Ascending aorta (tissue), 2 donors: ENCODE measurements at places on chromosomes 13 and 19. TPM values are rescaled to one million over a fixed set of nuclear protein-coding genes. Genes with fewer than 3 reads are reported as not detected.
A peak's percentile ranks its signal among the peaks of the same experiment; 100 is the strongest.

The LILRA1 gene
- not detected for total RNA-seq

The METTL21C gene
- not detected for total RNA-seq

The FAM216B gene
- total RNA-seq: not detected

The SAFB2 gene
- total RNA-seq: 10.7 TPM

The SLC25A41 gene
- not detected for total RNA-seq

The GFY gene
- not detected for total RNA-seq

The POU2F2 gene
- total RNA-seq: not detected

The FAM83E gene
- total RNA-seq: not detected

The ZNF724 gene
- not detected for total RNA-seq

The KLK4 gene
- not detected for total RNA-seq

The DHRS12 gene
- 7.9 TPM for total RNA-seq

GRCh38 chr13:101711307-101712025 lies 259.0 kb downstream of the ITGBL1 start:
- no peak overlapping the region for H3K27ac ChIP-seq
- H3K4me1 ChIP-seq: no peaks in the 10 kb centered on the region
- H3K27me3 ChIP-seq: no peaks in the 10 kb centered on the region
- H3K36me3 ChIP-seq: peaks cover 24% of the 10 kb centered on the region
- no peak for DNase-seq

GRCh38 chr13:99642006-99642405 lies 140.7 kb downstream of the TM9SF2 start:
- H3K36me3 ChIP-seq: no peaks in the 10 kb centered on the region
- no peak overlapping the region for H3K27ac ChIP-seq
- H3K27me3 ChIP-seq: no peaks in the 10 kb centered on the region

- no peak overlapping the region for H3K4me3 ChIP-seq
- no peaks in the 10 kb centered on the region for H3K4me1 ChIP-seq
- no peaks in the 10 kb centered on the region for H3K27me3 ChIP-seq
- DNase-seq: no peak
- no peaks in the 10 kb centered on the region for H3K36me3 ChIP-seq
These were observed 136.1 kb downstream of the KCTD12 start for GRCh38 chr13:76750126-76750525.

- H3K4me1 ChIP-seq: peaks cover 2% of the 10 kb centered on the region
- no peaks in the 10 kb centered on the region for H3K27me3 ChIP-seq
- H3K4me3 ChIP-seq: no peak overlapping the region
- DNase-seq: no peak
- no peaks in the 10 kb centered on the region for H3K36me3 ChIP-seq
These were observed 7.8 kb upstream of the HIF3A start for GRCh38 chr19:46288896-46289588.

DNA sequence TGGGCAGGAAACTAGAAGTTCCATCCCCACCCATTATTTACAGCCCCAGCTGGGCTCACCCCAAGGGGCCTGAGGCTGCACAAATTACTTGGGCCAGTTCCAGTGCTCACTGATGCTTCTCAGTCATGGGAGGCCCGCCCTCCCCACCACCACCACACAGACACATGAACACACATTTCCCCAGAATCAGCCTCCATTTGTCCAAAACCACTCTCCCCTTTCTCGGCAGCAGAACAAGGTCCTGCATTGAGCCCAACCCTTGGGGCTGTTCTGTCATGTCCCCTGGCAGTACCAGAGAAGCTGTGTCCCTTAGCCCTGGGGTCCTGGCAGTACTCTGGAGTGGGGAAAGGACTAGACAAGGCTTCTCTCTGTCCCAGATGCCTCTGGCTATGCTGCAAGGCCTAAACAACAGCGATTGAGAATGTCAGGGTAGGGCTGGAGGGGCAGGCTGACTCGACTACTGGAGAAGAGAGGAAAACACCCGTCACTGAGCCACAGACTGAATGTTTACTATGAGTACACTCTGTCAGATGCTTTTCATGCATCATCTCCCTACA lies 21.8 kb downstream of the SAMD4B start:
- peaks cover 69% of the 10 kb centered on the region for H3K36me3 ChIP-seq
- no peak overlapping the region for H3K4me3 ChIP-seq
- H3K27me3 ChIP-seq: no peaks in the 10 kb centered on the region
- peak overlapping the region; percentile 30 for H3K27ac ChIP-seq
- DNase-seq: no peak

DNA sequence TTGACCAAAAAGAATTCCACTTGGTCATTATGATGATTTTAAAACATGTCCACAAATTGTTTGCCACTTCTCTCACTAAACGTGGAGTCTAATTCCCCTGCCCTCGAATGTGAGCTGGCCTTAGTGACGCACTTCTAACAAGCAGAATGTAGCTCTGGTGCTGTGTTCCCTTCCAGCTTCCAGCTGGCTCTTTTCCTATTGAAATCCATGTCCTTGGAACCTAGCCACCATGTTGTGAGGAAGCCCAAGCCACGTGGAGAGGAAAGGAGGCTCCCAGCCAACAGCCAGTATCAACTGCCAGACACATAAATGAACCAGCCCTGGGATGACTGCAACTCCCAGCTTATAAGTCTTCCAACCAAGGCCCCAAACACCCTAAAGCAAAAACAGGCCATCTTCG lies 23.6 kb upstream of the CEBPA start:
- DNase-seq: no peak
- H3K27me3 ChIP-seq: no peaks in the 10 kb centered on the region
- H3K4me1 ChIP-seq: no peaks in the 10 kb centered on the region
- no peak overlapping the region for H3K4me3 ChIP-seq
- no peaks in the 10 kb centered on the region for H3K36me3 ChIP-seq

GRCh38 chr13:79866436-79866835 lies 385.5 kb downstream of the NDFIP2 start:
- H3K27ac ChIP-seq: no peak overlapping the region
- H3K4me1 ChIP-seq: no peaks in the 10 kb centered on the region
- H3K36me3 ChIP-seq: no peaks in the 10 kb centered on the region
- DNase-seq: no peak

DNA sequence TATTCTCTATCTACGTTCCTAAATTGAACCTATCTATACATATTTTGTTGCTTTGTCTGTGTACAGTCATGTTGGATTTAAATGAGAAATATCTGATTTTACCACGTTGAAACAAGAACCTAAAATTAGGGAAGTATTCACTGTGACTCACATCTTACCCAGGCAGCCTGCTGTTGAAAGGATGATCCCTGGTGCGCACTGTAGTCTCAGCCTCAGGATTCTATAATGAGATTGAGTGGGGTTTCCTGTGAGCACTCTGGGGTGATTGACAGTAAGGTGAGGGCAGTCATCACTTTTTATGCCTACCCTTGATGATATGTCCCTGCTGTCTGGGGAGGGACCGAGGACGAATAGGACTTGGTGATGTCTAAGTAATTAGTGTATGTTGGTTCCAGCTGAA lies 35.4 kb downstream of the PCCA start:
- no peaks in the 10 kb centered on the region for H3K27me3 ChIP-seq
- no peak for DNase-seq
- no peaks in the 10 kb centered on the region for H3K4me1 ChIP-seq
- H3K36me3 ChIP-seq: peaks cover 18% of the 10 kb centered on the region
- H3K27ac ChIP-seq: no peak overlapping the region
- no peak overlapping the region for H3K4me3 ChIP-seq

DNA sequence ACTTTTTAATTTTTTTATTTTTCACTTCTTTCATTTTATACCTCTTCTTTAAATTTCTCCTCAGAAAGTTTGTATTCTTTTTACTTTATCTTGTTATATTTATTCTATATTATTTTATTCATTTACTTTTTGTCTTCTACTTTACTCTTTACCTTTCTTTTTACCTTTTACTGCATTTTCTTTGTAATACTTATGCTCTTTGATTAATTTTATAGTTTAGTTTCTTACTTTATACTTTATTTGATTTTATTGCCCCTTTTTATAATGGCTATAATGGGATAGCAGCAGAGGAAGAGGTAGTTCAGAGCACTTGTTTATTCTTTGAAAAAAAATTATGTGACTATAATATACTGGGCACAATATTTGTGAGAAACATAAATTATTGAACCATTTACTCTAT lies 542.6 kb upstream of the SPRY2 start:
- H3K4me1 ChIP-seq: no peaks in the 10 kb centered on the region
- no peak overlapping the region for H3K27ac ChIP-seq
- no peak for DNase-seq
- no peak overlapping the region for H3K4me3 ChIP-seq
- H3K36me3 ChIP-seq: no peaks in the 10 kb centered on the region

- H3K27ac ChIP-seq: no peak overlapping the region
- H3K4me3 ChIP-seq: peak overlapping the region; percentile 95
- H3K27me3 ChIP-seq: no peaks in the 10 kb centered on the region
These were observed 621 bp upstream of the TGDS start for GRCh38 chr13:94596575-94596971.

- no peak overlapping the region for H3K27ac ChIP-seq
- no peak for DNase-seq
- H3K36me3 ChIP-seq: no peaks in the 10 kb centered on the region
- peaks cover 12% of the 10 kb centered on the region for H3K4me1 ChIP-seq
These were observed 76.4 kb upstream of the MCF2L start for GRCh38 chr13:112892426-112893206.

- H3K27ac ChIP-seq: no peak overlapping the region
- H3K4me1 ChIP-seq: no peaks in the 10 kb centered on the region
- no peaks in the 10 kb centered on the region for H3K27me3 ChIP-seq
- no peak for DNase-seq
- H3K4me3 ChIP-seq: no peak overlapping the region
These were observed 65.1 kb downstream of the FLT1 start for GRCh38 chr13:28429685-28430290.

DNA sequence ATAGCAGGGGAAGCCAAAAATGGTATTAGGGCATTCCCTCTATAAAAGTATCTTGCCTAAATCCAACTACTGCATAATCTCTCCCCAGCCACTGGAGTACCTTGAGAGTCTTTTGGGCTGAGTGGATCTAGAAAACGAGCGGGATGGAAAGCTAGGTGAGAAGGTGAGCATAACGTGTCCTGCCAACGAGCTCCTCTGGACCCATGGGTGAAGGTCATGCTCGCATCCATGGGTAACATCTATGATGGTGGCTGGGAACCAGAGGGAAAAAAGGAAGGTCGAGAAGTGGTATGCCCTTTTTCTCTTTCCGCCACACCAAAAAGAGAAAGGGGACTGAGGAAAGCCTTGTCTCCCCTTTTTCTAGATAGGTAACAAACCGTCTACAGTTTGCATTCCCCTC lies 63.0 kb downstream of the ZNF208 start:
- no peak for DNase-seq
- H3K27me3 ChIP-seq: no peaks in the 10 kb centered on the region
- H3K27ac ChIP-seq: no peak overlapping the region
- H3K4me3 ChIP-seq: no peak overlapping the region
- no peaks in the 10 kb centered on the region for H3K4me1 ChIP-seq
- H3K36me3 ChIP-seq: no peaks in the 10 kb centered on the region

DNA sequence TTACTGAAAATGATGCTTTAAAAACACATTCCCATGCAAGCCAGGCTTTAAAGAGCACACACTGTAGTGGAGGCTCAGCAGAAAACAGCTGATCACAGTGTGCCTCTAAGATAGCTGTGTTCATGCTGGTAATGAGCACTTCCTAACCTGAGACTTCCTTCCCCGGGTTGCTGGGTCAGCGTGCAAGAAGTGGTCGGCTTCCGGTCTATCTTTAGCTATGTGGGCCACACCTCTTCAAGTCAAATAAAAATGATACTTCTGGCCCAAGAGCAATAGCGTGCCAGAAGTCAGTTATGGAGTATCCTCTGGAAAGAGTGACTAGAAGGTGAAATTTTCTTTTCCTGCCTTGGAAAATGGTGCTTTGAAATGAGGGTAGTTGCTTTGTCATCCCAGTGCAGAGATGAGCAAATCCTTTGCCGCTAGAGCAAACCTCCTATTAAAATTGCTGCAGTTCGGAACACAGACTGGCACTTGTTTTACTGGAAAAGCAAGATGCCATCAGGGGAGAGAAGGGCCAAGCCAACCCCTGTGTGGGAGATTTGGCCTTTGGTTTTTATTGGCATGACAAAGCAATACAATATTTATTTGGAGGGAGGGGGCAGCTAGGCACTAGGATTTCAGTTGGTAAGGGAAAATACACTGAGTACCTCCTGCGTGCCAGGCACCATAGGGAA lies 64.2 kb downstream of the ARHGAP35 start:
- H3K36me3 ChIP-seq: peaks cover 3% of the 10 kb centered on the region
- peak overlapping the region; percentile 60 for H3K27ac ChIP-seq
- DNase-seq: peak; percentile 63
- peaks cover 49% of the 10 kb centered on the region for H3K4me1 ChIP-seq
- no peaks in the 10 kb centered on the region for H3K27me3 ChIP-seq

DNA sequence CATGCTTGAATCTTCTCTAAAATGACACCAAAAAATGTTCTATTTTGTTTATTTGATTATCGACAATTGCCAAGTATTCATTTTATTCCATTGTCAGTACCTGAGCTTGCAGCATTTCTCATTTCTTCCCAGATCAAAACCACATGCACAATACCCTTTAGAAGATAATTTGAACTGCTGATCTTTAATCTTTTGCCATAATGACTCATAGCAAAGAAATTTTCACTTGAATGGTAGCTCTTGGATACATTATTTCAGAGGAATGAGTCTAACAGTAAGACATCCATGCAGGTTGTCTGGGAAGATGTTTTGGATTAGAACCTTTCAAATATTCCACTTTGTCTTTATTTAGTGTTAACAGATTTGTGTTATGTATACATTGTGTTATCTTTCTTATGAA lies 42.0 kb upstream of the RXFP2 start:
- DNase-seq: no peak
- no peaks in the 10 kb centered on the region for H3K36me3 ChIP-seq
- no peaks in the 10 kb centered on the region for H3K27me3 ChIP-seq

DNA sequence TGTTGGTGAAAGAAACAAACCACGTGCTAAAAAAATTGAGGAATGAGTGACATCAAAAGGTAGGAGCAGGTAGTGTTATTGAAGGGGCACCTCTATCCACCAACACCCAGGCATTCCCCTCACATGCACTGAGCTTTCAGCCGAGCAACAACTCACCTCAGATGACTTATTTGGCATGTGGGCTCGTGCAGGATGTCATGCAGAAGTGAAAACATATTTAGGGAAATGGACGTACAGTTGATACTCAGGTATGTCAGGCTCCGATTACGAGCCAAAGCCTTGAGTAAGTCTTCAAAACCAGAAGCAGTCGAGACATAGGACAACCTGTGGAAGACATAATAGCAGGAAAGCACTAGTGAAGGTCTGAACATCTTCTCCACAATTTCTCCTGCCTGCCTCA lies 30.4 kb downstream of the NLRP11 start:
- H3K27me3 ChIP-seq: no peaks in the 10 kb centered on the region
- H3K36me3 ChIP-seq: no peaks in the 10 kb centered on the region
- no peak for DNase-seq
- no peak overlapping the region for H3K4me3 ChIP-seq
- no peaks in the 10 kb centered on the region for H3K4me1 ChIP-seq

- DNase-seq: no peak
- no peak overlapping the region for H3K4me3 ChIP-seq
- H3K27ac ChIP-seq: no peak overlapping the region
- H3K36me3 ChIP-seq: no peaks in the 10 kb centered on the region
- no peaks in the 10 kb centered on the region for H3K27me3 ChIP-seq
- H3K4me1 ChIP-seq: no peaks in the 10 kb centered on the region
These were observed 126.8 kb upstream of the CACNA1A start for GRCh38 chr19:13633109-13633508.
